ENCODE measurements at places on chromosomes 1 and 21. TPM values are rescaled to one million over a fixed set of nuclear protein-coding genes. Genes with fewer than 3 reads are reported as not detected.

- no peaks in the 10 kb centered on the region for H3K36me3 ChIP-seq
- peaks cover 20% of the 10 kb centered on the region for H3K4me1 ChIP-seq
- DNase-seq = no peak
- no peak overlapping the region for H3K4me3 ChIP-seq
- no peaks in the 10 kb centered on the region for H3K27me3 ChIP-seq
- H3K27ac ChIP-seq = no peak overlapping the region
Measured at GRCh38 chr1:154871374-154871773, 1.3 kb upstream of the KCNN3 start.

DNA sequence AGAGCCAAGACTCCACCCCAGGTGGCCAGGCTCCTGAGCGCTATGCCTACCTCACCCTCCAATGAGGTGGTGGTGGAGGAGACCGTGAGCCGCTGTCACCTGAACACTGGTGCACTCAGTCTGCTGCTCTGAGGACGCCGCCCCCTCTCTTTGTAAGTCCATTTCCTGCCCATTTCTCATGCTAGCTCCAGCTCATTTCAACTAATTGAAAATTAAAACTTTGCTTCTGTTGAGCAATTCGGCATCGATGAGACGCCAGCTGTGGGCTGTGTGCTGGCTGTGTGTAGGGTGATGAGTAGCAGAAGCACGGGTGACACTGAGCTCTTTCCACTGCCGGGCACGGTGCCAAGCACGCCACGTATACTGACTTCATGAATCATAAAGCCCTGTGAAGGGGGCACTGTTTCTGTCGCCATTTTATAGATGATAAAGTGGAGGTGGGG lies 11.2 kb downstream of the TNFRSF1B start:
- H3K27ac ChIP-seq = peak overlapping the region; percentile 29
- no peaks in the 10 kb centered on the region for H3K27me3 ChIP-seq
- H3K36me3 ChIP-seq = no peaks in the 10 kb centered on the region
- H3K4me1 ChIP-seq = peaks cover 12% of the 10 kb centered on the region

- H3K4me3 ChIP-seq = no peak overlapping the region
- H3K36me3 ChIP-seq = no peaks in the 10 kb centered on the region
- no peak overlapping the region for H3K27ac ChIP-seq
Measured at GRCh38 chr1:172040466-172040865, 199.2 kb downstream of the DNM3 start.

The S100A12 gene
- total RNA-seq = not detected

Measured in body of pancreas (tissue), 4 donors.